Body of pancreas (tissue), 4 donors: ENCODE measurements at places on chromosomes 1 and 21.
A peak's percentile ranks its signal among the peaks of the same experiment; 100 is the strongest.

DNA sequence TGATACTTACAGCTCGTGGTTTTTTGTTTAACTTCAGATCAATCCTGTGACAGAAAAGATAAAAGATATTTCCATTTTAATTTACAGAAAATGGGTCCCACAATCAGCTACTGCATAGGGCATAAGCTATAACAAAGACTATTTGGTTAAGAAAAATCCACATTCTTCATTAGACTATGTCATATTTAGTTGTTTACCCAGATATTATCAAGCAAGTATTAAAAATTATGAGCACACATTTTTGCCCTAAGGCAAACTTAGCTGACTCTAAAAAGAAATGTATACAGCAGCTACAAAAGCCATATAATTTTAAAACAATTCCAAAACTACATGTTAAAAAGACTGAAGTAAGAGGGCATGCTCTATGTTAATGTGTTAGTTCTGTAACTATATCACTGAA, 18.7 kb downstream of the MEAF6 start:
- DNase-seq: no peak

DNA sequence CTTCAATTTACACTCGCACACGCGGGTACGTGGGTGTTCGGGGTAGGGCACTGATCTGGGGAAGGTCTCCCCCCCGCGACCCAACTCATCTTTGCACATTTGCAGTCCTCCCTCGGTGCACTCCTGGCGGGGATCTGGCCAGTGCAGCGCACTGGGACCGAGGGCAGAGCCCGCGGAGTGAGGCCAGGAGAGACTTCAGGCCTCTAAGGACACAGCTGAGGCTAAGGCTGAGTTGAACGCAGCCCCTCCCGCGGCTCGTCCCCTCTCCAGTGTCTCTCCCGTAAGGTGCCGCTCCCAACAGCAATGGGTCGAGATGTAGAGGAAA, 936 bp upstream of the NCAM2 start:
- no peak for DNase-seq

- DNase-seq: no peak
Measured at GRCh38 chr21:39048574-39048973, 134.7 kb downstream of the PSMG1 start.

- peak; percentile 60 for DNase-seq
Measured at GRCh38 chr1:84077476-84078107, 66.5 kb upstream of the PRKACB start.

DNA sequence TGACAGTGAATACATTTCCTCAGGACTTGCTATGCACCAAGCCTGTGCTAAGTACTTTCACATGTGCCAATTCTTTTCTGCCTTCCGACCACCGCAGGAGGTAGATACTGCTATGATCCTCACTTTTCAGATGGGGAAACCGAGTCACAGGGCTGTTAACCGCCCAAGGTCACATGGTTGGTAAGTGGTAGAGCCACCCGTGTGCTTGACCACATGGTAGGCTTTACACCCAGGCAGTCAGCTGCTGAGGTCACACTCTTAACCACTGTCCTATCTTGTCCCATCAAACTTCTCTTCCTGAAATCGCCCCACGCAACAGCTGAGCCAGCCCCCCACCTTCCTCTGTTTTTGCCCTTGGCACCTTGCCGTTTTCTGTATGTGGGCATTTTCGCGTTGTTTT, 31.0 kb upstream of the SDHB start:
- DNase-seq: no peak

- no peak for DNase-seq
Measured at GRCh38 chr1:1617516-1617915, 2.2 kb downstream of the MIB2 start.

- no peak for DNase-seq
Measured at GRCh38 chr1:162361349-162361748, 15.3 kb downstream of the SPATA46 start.

- no peak for DNase-seq
Measured at GRCh38 chr1:109625176-109625575, 5.5 kb downstream of the AMPD2 start.

DNA sequence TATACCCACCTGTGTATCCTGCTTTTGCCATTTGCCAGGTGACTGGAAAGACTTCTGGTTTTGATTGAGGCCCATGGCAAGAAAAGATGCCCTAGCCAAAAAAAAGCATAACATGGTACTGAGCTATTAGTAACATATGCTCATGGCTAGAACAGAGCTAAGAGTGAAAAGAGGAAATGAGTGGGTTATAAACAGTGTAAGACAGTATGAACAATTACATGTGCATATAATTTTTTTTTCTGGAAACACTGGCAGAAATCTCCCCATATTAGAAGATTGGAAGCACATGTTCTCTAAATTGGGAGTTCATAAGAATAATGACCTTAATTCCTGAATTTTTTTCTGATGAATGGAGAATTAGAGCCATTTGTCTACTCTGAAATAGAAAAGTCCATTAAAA, 41.2 kb upstream of the PDC start:
- DNase-seq: no peak

- no peak for DNase-seq
Measured at GRCh38 chr1:150895618-150896017, 8.7 kb downstream of the CTXND2 start.

DNA sequence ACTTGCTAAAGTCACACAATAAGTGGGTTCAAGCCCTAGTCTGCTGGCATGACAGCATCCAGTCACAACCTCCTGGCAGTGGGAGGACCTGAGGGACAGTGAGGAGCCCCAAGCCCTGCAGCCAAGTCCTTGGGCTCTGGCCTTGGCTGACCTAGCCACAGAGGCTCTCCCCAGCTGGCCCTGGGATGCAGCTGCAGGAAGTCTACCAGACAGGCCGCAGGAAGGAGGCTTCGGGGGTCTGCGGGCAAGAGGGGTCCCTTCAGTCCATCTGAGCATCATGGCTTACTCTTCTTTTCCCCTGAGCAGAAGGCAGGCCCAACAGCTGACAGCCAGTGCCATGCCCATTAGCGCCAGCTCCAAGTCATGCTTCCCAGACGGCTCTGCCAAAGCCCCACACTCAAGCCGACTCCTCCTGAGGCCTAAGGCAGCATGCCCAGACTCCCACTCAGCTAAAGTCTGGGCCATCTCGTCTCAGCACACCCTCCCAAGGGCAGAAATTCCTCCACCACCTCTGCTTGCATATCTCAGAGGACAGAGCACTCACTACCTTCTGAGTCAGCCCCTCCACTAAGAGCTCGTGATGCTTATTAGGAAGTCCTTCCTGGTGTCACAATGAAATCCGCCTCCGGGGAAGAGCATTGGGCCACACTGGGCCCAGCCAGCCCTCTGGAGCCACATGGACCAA, 20.1 kb downstream of the SLC1A7 start:
- DNase-seq: peak; percentile 14
